Adipocyte (in vitro differentiated cells): ENCODE measurements at places on chromosomes 7 and 10.

GRCh38 chr10:131838966-131839742 lies 61.7 kb upstream of the PPP2R2D start:
- DNase-seq, result no peak

DNA sequence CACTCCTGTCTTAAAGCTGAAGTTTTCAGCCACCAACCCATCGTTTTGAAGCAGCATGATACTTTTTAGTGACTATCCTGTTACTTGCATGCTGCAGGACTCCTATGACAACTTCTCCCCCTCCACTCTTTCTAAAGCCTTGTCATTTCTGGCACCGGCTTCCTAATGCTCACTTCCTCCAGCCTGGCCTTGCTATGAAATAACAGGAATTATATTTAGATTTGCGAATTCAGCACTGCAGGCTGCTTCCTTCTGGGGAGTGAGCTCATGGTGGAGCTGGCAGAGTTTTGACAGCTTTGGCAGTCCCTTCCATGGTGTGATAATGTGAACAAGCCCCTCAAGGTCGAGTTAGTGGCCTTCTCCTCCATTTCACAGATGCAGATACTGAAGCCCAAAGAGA lies 13.4 kb downstream of the BLNK start:
- DNase-seq, result no peak

- DNase-seq, result no peak
Observed at GRCh38 chr7:28292834-28293526, 112.4 kb upstream of the JAZF1 start.

DNA sequence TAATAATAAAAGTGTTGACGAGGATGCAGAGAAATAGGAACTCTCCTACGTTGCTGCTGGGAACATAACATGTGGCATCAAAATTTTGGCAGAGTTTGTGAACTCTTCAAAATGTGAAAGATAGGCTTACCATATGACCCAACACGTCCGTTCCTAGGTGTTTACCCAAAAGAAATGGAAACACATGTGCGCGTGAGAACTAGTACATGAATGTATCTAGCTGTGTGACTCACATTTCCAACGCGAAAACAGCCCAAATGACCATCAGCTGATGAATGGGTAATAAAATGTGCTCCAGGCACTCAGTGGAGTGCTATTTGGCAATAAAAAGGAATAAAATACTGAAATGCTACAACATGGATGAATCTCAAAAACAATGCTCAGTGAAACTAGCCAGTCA lies 10.4 kb upstream of the ELFN1 start:
- DNase-seq, result no peak

- DNase-seq, result no peak
Observed at GRCh38 chr7:141312828-141313521, 238.2 kb upstream of the AGK start.

DNA sequence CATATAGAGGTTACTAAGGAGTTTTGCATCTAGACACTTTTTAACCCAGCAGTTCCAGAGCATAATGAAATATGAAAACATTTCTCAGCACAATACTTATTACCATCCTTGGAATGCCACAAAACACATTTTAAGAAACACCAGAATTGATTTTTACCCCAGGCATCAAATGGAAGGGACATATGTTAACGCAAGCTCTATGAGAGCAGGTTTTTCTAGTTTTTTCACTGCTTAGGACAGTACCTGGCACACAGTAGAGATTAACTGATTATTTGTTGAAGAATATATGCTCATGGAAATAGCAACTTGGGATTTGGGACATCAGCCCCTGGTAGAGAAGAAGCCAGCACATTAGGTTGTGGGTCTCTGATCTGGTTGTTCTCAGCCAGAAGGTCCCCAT lies 67.0 kb upstream of the ARID5B start:
- no peak for DNase-seq

- DNase-seq, result no peak
Observed at GRCh38 chr7:159032322-159032721, 112.3 kb downstream of the VIPR2 start.

GRCh38 chr10:31451766-31452165 lies 132.8 kb downstream of the ZEB1 start:
- DNase-seq, result no peak

GRCh38 chr7:343864-344607 lies 54.1 kb downstream of the FOXL3 start:
- DNase-seq, result no peak

GRCh38 chr10:60309891-60310290 lies 79.8 kb downstream of the ANK3 start:
- DNase-seq, result no peak

- DNase-seq, result no peak
Observed at GRCh38 chr10:72132854-72133253, 44.5 kb upstream of the SPOCK2 start.

DNA sequence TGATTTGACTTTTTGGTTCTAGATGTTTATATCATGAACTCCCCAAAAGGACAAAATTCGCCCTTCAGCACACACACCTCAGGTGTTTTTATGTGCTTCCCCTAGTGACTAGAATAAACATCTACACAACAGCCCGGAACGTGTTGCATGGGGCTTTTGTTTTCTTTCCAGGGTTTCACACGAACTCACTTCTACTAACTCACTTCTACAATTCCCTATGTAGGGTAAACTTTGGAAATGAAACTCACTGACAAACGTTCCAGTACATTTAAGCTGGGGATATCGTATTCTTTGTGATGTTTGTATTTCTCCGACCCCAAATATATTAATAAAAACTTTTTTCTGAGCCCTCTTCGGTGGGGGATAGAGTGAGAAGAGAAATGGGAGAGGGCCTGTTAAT lies 1.4 kb downstream of the TRA2A start:
- DNase-seq, result peak; percentile 64

- peak; percentile 96 for DNase-seq
Observed at GRCh38 chr10:63707254-63707910, 186.2 kb downstream of the REEP3 start.

- DNase-seq, result no peak
Observed at GRCh38 chr10:131621784-131622624, 278.8 kb upstream of the PPP2R2D start.

GRCh38 chr10:99329554-99330346 lies 594 bp downstream of the CNNM1 start:
- DNase-seq, result peak; percentile 54

DNA sequence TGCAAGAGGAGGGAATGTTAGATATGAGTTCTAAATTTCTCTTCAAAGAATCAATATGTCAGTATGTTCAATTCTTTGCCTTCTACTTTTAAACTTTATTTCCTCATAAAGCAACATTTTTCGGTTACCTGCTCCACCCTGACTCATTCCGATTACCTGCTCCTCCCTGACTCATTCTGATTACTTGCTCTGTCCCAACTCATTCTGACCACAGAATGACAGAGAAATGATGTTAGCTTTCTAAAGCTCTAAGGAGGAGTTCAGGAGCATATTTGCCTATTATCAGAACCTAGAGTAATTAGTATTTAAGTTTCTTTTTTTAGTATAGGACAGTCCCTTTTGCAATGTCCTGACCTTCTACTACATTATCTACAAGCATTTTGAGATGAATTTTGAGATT lies 24.5 kb upstream of the PPP1R9A start:
- no peak for DNase-seq

GRCh38 chr10:103756277-103756869 lies 99.0 kb downstream of the SH3PXD2A start:
- no peak for DNase-seq

DNA sequence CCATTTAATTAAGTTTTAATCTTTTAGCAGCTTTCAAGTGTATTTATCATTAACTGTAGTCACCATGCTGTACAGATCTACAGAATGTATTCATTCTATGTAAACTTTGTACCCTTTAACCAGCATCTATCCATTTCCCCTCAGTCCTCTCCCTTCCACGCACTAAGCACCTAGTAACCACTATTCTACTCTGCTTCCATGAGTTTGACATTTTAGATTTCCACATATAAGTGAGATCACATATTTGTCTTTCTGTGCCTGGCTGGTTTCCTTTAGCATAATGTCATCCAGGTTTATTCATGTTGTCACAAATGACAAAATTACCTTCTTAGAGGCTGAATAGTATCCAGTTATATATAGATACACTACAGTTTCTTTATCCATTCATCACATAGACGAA lies 79.7 kb downstream of the BTAF1 start:
- no peak for DNase-seq

DNA sequence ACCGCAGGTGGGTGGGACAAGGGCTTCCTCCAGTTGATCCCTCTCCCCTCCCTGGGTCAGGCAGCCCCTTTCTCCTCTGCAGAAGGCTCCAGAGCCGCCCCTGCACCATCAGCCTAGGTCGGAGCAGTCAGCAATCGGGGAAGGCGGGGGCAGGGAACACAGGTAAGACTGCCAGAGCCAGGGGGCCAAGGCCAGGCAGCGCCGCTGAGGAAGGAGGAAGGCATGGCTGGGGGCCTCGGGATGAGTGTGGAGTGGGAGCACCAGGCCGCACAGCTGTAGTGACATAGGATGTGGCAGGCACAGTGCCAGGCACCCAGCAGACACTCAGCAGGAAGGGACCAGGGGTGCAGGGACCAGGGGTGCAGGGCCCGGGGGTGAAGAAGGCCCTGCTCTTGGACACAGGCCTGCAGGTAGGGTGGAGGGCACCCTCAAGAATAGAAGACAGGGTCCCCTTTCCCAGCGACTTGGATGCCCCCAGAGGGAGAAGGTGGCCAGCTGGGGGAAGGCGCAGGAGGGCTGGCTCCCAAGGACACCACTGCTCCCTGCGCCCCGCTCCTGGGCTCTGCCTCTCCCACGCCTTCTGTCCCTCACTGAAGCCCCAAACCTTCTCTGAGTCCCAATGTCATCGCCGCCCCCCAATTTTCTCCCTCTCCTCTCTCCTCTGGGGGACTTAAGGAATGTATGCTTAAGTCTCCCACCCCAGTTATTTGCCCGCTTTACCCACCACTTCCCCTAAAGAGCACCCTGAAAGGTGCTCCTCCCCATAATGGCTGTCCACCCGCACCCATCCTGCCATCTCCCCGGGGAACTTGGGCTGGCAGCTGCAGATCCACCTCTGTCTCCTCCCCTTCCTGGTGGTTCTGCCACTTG lies 38.5 kb downstream of the CAMK2B start:
- DNase-seq, result no peak

DNA sequence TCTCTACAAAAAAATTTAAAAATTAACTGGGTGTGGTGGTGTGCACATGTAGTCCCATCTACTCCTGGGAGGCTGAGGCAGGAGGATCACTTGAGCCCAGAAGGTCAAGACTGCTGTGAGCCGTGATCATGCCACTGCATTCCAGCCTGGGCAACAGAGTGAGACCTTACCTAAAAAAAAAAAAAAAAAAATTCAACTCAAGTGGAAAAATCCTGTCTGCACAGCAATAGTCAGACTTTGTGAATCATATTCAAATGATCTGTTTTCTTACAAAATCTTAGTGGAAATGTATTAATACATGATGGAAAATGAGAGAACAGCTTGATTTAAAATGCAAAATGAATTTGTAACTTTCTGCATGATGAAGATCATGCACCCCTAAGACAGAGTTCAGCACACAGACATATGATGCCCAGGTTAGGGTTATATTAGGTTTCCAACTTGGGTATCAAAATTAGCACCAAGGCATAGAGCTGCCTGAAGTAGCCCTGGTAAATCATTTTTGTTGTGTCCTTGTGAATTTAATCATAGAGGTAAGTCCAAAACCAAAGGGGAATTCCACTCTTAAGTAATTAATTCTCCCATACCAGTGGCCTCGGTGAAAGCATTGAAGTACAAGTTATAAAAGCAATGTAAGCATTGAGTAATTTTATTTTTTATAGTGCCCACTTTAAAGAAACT lies 93.8 kb downstream of the ADD3 start:
- DNase-seq, result no peak

GRCh38 chr7:151386301-151387160 lies 23.3 kb downstream of the WDR86 start:
- DNase-seq, result no peak

- peak; percentile 41 for DNase-seq
Observed at GRCh38 chr7:20359341-20359963, 28.8 kb downstream of the ITGB8 start.

GRCh38 chr10:44010873-44011602 lies 362.4 kb upstream of the ZNF32 start:
- DNase-seq, result no peak

DNA sequence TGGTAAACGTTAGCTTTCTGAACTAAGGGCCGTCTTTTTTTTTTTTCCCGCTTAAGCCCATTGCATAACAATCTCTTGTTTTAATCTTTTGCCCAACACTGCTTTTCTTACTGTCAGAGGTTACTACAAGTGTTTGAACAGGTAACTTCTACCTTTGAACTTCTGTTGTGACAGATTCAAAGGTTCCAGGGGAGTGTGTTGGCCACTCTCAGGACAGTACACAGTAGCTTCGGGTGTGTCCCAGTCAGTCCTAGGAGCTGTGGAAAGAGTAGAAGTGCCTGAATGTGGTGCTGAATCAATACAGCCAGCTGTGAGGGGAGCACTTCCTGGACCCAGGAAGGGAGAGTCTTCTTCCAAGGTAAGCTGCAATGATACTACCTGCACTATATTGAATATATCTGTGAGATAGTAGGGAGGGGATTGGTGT lies at the start of gene ACSL5:
ACSL5 (plus strand) TSS at position 205 of the 427 bp plus-strand sequence. CDS start 20,831 bp downstream, outside the sequence.
- no peak for DNase-seq

- no peak for DNase-seq
Observed at GRCh38 chr7:34190299-34190698, 285.0 kb downstream of the BMPER start.

DNA sequence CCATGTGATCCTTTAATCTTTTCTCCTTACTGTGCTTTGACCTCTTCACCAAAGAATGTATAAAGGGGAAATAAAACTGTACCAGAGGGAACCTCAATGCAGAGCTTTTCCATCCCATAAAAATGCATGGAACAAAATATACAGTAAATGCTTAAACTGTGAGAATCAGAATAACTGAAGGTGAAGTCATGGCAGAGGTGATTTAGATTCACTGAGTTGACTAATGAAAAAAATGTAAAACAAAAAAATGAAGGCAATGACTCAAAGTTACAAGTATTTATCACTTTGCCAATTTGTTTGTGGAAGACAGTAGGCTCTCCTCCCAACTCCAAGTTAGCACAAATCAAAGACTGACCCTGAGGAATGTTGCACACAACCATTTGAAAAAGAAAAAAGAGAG lies 1331.6 kb upstream of the SORCS1 start:
- DNase-seq, result peak; percentile 1

- peak; percentile 65 for DNase-seq
Observed at GRCh38 chr10:6667679-6668270, 87.7 kb upstream of the PRKCQ start.

- DNase-seq, result no peak
Observed at GRCh38 chr7:130047831-130048230, 3.3 kb downstream of the ZC3HC1 start.

- DNase-seq, result peak; percentile 66
Observed at GRCh38 chr7:101733713-101734475, 83.5 kb upstream of the CUX1 start.

GRCh38 chr7:128785738-128786137 lies 6.0 kb upstream of the CCDC136 start:
- no peak for DNase-seq
